ENCODE measurements at places on chromosomes 2 and 18. TPM values are rescaled to one million over a fixed set of nuclear protein-coding genes. Genes with fewer than 3 reads are reported as not detected.

NEU2 gene
- not detected for total RNA-seq

DSG1 gene
- not detected for total RNA-seq

GRCh38 chr2:123362671-123363440 is 662.2 kb upstream of the CNTNAP5 start:
- DNase-seq: no peak

DNA sequence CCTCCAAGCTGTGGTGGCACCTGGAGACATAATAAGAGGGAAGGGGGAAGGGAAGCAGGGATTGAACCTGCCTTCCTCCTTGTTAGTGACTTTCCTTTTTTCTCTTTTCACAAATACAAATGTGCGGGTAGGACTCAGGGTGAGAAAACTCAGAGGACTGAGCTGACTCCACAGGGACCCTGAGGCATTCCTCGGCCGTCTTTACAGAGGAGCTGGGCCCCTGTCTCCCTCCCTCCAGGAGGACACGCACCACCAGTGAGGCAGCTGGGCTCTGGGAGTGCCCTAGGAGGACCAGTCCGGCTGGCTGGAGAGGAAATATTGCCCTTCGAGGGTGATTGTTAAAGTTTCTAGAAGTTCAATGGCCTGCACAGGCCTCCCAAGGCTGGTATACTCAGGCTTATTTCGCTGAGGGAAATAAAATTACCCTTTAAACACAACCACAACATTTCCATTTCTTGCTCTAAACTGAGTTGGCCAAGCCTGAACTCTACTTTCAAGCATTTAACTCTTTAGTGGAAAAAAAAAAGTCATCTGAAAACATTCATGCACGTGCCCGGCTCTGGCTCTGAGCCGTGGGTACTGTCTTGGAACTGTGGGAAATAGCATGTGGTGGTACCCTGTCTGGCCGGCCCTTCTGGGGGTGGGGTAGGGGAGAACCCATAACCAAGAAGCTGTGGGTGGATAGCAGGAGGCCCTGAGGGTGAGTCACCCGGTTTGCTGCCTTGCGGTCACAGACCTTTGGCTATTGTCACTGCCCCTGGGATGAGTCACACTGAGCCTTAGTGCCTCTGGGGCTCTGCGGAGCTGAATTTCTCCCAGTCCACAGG is 116.0 kb downstream of the COPS8 start:
- peak; percentile 97 for DNase-seq

DNA sequence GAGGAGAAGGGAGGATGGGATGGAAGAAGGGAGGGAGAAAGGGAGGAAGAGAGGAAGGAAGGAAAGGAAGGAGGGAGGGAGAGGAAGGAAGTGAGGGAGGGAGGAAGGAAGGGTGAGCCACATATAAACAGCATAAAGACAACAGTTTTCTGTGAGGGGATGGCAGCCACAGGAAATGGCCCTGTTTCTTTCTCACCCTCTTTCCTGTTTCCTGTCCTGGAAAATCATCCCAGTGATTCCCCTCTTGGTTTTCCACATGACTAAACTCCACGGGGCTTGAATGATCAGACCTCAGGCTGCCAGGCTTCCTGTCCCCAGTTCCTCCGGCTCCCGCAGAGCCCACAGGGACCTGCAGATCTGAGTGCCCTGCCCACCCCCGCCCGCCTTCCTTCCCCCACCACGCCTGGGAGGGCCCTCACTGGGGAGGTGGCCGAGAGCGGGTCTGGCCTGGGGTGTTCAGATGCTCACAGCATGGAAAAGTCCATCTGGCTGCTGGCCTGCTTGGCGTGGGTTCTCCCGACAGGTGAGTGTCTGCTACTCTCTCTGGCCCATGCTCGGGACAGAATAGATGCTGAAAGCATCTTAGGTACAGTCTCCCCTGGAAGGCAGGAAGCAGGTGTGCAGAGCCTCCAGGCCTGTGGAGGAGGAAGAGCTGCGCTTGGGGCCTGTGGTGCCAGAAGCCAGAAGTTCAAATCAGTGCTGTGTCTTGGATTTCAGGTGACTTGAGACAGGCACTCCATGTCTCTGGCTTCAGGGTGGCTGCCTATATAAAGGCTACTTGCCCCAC is at the start of gene SIGLEC15:
TSS of gene SIGLEC15 (plus strand) at position 418 of the 787 bp plus-strand sequence. CDS start at position 472, 54 bp downstream.
- peak; percentile 44 for DNase-seq

- DNase-seq: no peak
Measured at GRCh38 chr2:19355416-19355821, 3.0 kb downstream of the OSR1 start.

GRCh38 chr2:142014536-142014935 is 116.3 kb downstream of the LRP1B start:
- DNase-seq: no peak

GRCh38 chr2:9973690-9974089 is 22.2 kb downstream of the GRHL1 start:
- no peak for DNase-seq

DNA sequence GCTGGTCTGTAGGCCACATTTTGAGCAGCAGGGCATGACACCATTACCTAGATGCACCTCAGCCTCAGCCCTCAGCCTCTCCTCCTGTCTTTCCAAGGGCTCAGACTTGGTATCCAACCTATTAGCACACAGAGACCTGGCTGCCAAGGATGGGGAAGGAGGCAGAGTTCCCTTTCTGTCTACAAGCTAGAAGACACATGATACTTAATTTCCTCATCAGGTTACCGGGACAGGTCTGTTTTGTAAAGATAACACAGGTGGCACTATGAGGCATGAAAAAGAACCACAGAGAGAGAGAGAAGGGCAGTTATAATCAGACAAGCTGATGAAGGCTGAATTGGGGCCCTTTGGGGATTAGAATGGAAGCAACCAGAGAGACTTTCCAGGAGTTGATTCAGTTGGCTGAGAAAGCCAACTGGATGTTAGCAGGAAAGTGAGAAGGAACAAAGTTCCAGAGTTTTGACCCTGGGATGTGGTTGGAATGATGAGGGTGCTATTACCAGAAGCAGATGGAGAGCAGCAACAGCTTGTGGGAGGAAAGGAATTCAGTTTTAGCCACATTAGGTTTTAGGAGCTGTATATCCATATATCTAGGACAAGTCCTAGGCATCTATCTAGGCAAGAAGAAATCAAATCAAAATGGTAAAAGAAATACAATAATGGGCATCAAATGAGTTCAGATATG is 46.0 kb upstream of the RMND5A start:
- no peak for DNase-seq

DNA sequence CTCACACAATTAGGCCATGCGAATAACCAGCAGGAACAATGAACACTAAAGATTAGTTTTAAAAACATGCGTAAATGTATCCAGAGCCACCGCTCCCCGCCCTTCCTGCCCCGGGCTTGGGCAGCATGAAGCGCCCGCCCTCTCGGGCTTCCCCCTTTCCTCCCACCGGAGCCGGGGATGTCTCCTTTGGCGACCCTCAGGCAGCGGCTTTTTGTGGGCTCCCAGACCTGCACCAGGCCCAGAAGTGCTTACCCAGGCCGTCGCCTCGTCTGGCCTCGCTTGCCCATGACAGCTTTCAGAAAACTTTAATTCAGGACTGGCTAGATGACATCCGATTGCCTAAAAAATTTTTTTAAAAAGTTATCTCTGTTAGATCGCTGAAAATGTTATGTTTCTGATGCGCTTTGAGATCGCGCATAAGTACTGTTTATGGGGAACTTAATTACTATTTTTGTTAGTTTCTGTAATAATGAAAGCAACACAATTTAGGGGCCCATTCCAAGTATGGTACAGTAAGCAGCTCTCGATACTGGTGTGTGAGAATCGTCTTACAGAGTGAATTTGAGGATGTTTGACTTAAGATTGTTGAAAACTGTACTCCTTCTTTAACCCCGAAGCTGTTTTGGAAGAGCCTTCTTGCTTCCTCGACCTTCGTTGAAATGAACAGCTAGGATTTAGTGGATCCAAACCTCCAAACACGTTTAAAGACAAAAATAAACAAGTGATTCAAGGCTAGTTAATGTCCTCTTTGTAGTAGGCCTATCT is 1.1 kb downstream of the MAP3K20 start:
- peak; percentile 49 for DNase-seq

DNA sequence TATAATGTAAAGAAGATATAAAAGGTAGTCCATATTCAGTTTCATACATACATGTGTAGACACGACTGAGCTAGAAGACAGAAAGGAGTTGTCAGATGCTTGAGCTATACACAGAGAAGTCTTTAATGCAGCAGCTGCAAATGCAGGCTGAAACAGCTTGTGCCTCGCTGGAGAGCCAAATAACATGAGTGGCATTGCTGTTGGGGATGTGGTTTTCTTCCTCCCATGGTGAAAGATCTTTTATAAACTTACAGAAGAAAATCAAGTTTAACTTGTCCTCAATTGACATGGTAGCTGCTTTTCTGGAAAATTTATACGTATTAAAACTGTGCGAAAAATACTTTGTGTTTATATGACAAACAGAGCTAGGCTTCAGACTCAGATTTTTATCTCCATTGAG is 16.4 kb upstream of the IL1R1 start:
- no peak for DNase-seq

GRCh38 chr2:96153291-96153713 is 8.1 kb upstream of the DUSP2 start:
- no peak for DNase-seq

All from A172 (cell line).